Stimulated activated CD4-positive, alpha-beta T cell treated with anti-CD3 and anti-CD28 coated beads, Interleukin-15, amount 100 ng/mL, for 1 hour (primary cell): ENCODE measurements at places on chromosomes 2 and 18.

GRCh38 chr2:64401529-64401880 is 52.5 kb upstream of the LGALSL start:
- no peak for DNase-seq

GRCh38 chr2:102975996-102976975 is 214.5 kb downstream of the TMEM182 start:
- DNase-seq = no peak

GRCh38 chr2:105912081-105912480 is 167.4 kb downstream of the NCK2 start:
- no peak for DNase-seq

DNA sequence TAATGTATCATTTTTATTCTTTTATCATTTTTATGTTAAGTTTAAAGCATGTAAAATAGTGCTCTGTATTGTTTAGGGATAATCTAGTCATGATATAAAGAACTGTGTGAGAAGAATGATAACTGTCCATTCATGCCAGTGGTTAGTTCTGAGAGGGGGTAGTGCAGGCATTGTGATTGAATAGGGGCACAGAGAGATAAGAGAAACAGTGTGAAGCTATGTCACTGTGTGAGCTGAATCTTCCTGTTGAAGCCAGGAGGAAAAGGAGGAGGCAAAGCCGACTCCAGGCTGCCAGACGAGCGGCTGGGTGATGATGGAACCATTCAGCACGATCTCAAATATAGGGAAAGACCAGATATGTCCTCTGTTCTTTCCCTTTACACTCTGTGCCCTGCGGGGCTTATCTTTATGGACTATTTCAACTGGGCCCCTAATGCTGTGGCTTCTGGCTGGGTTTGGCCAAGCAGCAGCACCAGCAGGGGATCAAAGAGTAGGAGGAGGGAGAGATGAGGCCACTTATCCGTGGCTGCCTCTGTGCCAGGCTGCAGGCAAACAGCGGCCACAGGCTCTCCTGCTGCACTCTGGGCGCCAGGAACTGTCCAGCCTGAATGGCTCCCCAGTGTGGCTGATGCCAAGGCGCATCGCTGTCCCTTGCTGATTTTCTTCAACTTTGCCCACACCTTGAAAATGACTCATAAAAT is 128.0 kb downstream of the SPP2 start:
- DNase-seq = no peak

GRCh38 chr2:233219848-233220247 is 31.6 kb upstream of the ATG16L1 start:
- DNase-seq = no peak

GRCh38 chr2:46706264-46706983 is 209.2 kb downstream of the MCFD2 start:
- DNase-seq = no peak

DNA sequence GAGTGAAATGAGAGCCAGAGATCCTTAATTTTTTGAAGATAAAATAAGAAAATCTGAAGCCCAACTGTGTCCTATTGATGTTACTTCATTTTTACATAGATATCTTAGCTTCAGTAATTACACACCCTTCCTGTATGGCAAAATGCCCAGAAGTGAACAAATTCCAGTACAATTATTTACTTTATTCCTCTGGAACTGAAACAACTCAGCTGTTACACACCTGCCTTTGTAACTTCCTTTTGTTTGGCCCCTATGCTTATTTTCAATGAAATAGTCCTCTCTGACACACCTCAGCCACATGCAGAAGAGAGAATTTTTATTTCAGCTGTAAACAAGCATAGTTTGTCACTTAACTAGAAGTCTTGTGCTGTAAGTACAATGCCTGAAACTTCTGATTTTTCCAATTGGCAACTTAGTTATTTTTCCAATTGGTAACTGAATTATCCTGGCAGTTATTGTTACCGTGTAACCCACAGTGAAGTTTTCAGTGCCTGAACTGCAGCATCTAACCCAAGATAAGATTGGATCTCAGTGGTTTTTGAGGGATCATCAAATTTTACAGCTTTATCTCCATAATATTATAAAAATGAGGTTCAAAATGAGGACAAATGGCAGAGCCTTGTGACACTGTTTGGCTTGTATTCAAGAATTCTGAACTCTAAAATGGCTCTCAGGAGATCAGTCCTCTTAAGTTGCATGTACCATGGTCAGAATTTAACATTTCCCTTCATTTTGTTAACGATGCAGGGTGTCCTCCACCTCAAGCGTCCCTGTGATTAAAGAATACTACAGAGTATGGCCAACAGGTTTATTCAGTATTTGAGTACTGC is 82.6 kb downstream of the PKP4 start:
- no peak for DNase-seq

DNA sequence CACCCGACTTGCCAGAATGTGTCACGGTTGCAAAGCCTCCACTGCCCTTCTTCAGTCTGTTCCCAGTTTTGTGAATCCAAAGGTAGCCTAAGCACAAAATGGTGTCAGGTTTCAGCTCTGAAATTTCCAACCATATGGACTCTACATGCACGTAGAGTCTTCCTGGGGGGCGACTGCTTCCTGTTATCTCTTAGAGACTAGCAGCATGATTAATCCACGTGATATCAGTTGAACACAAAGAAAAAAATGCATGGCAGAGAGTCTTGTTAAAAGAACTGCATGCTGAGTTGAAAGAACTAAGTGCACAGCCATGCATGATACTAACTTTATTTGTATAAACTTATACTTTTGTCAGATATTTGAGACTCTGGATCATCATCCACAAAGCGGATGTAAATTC is 404.4 kb downstream of the SOCS6 start:
- no peak for DNase-seq
